ENCODE measurements at places on chromosomes 4 and X.

- DNase-seq = no peak
Measured at GRCh38 chr4:91035276-91035675, 908.1 kb downstream of the CCSER1 start.

GRCh38 chr4:169098532-169098931 is 88.5 kb upstream of the CBR4 start:
- no peak for DNase-seq

GRCh38 chr4:122824616-122825015 is 2.0 kb upstream of the FGF2 start:
- no peak for DNase-seq

DNA sequence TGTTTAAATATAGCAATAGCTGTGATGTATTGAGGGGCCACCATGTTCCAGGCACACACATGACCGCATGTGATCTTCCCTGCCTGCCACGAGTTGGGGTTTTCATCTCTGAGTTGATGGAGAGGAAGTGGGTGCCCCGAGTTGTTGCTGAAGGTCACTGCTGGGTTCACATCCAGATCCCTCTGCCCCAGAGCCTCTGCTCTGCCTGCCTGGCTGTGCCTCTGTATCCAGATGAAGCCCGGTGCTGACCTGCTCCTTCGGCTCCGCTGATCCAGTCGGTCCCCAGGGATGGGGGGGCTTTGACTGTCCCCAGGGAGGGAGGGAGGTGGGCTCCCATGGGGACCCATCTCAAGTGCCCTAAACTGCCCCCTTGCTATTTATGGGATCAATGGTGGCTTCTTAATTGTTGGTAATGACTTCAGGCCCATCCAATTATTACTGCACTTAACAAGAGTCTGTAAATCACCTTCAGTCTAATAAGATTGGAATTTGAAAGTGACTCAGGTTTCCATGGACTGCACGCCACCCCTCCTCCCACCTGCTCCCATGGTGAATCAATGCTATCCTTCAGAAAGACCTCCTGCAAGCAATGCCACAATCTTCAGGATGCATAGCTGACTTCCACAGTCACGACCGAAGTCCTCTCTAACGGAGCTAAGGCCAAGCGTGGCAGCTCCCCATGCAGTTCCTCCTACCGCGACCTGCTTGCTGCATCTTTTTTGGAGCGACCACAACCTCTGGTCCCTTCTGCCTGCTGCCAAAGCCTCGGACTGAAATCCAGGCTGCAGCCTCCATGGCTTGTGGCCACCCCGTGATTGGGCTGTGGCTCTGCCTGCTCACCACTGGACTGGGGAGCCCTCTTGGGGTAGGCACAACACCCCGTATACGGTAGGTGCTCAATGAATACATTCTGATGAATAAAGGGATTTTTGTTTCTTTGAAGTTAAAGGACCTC is 73.1 kb downstream of the CPZ start:
- DNase-seq = no peak

DNA sequence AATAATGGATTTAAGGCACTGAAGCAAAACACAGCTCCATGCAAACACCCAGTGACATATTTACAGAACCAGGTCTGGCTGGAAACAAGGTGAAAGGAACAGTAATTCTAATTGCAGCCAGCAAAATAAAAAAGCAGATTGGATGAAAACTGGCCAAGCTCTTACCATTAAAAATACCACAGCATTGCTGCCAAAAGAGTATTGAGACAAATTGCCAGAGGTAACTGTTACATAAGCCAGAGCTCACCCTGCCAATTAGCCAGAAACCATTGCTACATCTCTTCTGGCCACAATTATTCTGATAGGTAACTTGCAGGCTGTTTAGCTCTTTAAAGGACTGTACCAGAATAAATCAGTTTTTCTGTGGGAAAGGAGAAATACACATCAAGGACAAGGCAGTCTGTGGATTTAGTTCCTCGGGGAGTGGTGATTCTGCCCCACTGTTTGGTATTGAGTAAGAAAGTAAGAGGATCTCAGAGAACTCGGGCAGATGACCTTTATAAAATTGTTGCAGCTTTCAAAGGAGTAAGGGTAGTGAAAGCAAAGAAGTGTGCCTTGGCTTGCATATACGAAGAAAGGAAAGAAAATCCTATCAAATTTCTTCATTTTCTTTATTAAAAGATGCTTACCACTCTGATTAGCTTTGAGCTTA is 369.5 kb downstream of the PPP3CA start:
- DNase-seq = no peak

DNA sequence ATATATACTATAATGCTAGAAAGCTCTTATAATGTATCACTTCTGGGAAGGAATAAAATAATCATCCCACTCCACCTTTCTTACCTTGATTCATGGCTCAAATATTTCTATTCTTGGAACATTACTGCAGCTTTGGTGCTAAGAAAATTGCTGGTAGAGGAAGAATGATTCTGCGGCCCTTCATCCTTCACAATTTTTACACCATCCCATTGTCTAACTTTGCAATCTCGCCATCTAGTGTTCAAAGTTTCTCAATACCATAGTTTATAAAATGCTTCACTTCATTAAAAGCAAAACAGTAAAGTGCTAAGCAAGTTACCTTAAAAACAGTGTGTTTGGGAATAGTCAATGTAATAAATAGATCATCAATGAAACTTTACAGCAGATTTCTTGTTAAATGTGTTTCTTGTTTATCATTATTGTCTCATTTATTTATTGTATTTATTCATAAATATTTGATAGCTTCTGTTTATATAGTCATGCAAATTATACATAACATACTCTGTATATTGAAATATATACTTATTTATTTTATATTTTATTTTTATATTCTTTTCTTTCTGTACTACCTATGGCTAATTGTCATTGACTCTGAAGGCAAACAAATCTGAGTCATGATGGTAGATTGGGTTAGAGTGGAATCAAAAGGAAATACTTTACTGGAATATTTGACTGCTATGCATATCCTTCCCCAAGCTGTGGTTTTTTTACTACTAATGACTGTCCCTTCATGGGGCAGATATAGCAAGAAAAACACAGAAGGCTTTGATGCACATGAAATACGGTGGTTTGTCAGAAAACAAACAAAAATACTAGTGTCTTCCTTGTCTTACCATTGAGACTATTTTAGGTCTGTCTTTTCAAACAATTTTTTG is 390.7 kb downstream of the MAPK10 start:
- no peak for DNase-seq

GRCh38 chr4:18844726-18845125 is 823.2 kb upstream of the LCORL start:
- no peak for DNase-seq

- no peak for DNase-seq
Measured at GRCh38 chrX:98207947-98208346, 1324.2 kb downstream of the RPA4 start.

- no peak for DNase-seq
Measured at GRCh38 chr4:136383082-136383481, 1149.2 kb downstream of the PCDH18 start.

DNA sequence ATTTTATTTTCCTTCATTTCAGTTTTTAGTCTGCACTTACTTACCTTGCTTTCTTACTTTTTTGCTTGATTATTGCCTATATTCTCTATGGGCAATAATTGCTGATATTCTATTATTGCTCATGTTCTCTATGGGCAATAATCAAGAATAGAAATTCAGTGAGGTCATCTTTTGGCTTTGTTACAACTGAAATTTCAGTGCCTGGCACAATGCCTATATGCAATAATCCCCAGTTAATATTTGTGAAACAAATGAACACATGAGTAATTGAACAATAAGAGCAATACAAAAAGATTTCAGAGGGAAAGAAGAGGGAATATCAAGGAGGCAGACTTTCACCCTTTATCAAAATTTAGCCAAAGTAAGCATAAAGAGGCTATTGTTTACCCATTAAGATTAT is 48.6 kb upstream of the ARSJ start:
- DNase-seq = no peak

DNA sequence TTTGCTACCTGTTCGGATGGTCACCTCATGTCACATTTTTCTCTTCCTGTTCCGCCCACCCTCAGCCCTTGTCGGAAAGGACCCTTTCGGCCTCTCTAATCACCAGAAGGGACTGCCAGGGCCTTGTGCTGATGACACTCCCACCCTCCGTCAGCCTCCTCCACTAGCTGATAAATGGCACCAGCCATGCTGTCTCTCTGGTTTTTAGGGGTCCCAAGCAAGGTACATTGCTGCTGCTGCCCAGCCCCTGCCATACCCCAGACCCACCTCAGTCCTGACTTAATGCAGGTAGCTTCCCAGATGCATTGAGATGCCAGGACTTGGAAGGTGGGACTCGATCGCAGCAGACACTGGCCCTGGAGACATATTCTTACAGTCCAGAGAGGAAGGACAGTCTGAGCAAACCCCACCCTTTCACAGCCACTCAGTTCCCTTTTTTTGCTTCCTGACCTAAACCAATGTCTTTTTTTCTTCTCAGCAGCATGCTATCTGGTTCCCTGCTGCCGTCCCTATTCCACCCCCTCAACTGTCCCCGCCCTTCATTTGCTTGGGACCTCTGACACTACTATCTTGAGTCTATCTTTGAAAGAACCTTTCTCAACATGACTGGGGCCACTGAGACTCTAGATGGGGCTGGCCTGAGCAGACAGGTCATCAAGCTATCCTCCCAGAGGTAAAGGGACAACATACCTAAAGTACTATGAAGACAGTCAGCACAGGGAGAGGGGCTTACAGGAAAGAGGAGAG is at the start of gene BTK:
Gene BTK (minus strand): TSS at position 397 of the 747 bp plus-strand sequence. CDS start 10,907 bp downstream, outside the sequence.
- no peak for DNase-seq

GRCh38 chr4:132557660-132558059 is 591.4 kb upstream of the PCDH10 start:
- DNase-seq = no peak

GRCh38 chr4:133273401-133273800 is 124.3 kb downstream of the PCDH10 start:
- no peak for DNase-seq

- no peak for DNase-seq
Measured at GRCh38 chr4:157521906-157522305, 301.4 kb downstream of the GRIA2 start.

GRCh38 chrX:10749113-10749512 is 128.7 kb upstream of the MID1 start:
- no peak for DNase-seq

DNA sequence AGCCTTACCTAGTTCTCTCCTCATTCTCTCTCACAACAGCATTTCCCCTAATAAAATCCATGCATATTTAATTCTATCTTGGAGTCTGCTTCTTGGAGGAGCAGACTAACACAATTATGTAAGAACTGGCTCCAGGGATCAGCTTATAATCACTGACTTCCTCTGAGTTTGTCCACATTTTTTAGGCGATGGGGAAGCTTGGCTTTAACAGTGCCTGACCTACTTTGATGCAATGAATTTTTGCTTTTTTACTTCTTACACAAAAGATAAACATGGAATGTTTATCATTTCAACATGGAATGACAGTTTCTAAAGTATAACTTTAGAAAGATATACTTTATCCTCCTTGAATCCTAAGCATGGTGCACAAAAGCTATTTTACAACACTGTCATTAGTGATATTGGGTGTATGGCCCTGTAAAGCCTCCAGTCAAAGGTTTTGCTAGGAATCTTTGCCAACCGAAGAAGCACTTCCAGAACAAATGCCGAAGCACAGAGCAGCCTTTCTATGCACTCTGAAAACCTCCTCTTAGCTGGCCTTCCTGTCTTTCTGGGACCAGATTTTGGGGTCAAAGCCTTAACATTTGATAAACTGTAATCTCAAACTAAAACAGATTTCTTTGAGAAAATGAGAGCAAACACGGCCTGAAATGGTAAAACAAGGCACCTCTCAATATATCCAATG is 736 bp downstream of the BDH2 start:
- no peak for DNase-seq

GRCh38 chr4:126753592-126753991 is 879.2 kb upstream of the INTU start:
- DNase-seq = no peak

GRCh38 chrX:129823115-129823514 is 20.6 kb downstream of the ZDHHC9 start:
- DNase-seq = no peak

DNA sequence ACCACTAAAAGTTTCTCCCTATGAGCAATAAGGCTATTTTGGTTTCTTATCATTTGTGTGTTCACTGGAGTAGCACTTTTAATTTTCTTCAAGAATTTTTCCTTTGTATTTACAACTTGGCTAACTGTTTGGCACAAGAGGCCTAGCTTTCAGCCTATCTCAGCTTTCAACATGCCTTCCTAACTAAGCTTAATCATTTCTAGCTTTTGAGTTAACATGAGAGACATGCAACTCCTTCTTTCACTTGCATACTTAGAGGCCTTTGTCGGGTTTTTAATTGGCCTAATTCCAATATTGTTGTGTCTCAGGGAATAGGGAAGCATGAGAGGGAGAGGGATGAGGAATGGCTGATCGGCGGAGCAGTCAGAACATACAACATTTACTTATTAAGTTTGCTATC is 349.8 kb downstream of the OPHN1 start:
- no peak for DNase-seq

DNA sequence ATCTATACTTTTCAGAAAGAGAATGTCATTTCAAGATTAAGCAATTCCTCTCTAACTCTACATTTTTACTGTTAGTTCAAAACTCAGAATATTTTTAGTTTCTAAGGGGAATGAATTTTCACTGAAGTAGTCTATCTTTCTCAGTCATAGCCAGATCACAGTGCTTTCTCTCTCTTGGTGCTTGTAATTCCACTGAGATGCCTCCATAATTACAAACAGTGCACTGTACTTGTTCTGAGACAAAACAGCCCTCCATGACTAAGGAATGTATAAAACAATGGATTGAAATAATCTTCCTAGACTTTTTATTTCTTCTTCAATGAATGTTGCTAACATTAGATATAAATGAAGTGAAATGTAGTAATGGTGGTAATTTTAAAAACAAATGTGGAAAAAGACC is 603.2 kb upstream of the FAM241A start:
- DNase-seq = no peak

- no peak for DNase-seq
Measured at GRCh38 chr4:69830560-69831269, 29.2 kb downstream of the SULT1E1 start.

DNA sequence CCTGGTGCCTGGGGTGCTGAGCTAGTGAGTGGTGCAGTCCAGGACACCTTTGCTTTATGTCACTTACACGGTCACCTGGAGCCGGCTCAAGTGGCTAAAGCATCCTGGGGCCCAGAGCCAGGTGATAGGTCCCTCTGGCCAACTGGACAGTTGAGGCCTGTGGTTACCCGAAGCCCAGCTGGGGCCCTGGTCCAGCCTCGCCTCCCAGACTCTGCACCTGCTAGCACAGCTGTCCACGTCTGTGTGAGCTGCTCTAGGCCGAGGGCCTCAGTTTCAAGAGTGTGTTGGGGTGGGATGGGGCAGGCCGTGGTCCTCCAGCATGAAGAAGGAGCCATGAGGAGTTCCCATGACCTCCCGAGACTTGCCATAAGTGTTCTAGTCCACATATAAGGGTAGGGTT is 7.7 kb upstream of the ADD1 start:
- DNase-seq = no peak

DNA sequence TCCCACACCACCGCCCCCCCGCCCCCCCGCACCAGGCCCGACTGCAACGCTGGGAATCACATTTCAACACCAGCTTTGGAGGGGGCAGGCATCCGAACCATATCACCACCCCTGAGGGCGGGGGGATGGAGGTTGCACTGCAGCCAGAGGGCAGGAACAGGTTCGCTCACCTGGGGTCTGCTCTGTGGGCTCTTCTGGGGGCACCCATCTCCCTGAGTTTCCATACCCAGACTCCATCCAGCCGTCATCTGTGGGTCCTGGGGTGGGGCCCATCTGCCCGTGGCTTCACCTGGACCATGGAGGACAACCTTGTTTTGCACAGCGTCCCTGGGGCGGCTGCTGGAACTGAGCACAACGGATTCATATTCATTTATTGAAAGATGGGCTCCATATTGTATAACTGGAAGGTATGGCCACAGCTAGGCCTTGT is 6.9 kb downstream of the PSAPL1 start:
- DNase-seq = no peak
